ENCODE measurements at places on chromosomes 6 and 20.

GRCh38 chr6:44855562-44856411 is 468.3 kb downstream of the CDC5L start:
- DNase-seq = no peak

DNA sequence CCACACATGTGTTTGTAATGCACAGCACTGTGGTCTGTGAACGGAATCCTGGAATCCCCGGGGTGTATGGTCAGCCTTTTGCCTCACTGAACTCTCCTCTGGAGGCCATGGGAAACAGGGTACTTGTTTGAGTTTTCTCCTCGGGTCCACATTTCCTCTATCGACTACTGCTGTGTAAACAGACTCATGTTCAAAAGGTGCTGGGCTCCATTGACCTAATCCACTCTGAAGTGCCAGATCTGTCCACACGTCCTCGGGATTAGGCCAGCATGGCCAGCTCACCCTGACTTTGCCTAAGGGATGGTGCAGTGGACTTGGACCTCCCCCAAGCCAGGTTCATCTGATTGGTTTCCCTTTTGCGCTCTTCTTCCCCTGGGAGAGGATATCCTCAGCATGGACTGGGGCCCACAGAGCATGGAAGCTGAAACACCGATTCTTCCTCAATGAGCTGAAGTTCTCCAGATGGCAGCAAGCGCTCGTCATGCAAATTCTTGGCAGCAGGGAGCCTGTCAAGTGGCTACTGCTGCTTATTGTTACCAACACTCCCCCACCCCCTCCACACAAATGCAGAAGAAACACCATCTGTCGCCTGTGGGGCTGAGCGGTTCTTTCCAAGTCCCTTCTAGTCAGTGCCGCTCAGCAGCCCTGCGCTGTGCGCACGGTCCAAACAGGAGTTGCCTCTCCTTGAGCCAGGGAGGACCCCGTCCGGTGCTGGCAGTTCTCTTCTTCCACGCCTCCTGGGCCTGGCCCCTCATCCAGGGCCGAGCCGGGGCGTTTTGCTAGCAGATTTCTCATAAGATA is 292.6 kb upstream of the MARCKS start:
- DNase-seq = no peak

GRCh38 chr6:145331066-145331465 is 404.3 kb downstream of the EPM2A start:
- no peak for DNase-seq

DNA sequence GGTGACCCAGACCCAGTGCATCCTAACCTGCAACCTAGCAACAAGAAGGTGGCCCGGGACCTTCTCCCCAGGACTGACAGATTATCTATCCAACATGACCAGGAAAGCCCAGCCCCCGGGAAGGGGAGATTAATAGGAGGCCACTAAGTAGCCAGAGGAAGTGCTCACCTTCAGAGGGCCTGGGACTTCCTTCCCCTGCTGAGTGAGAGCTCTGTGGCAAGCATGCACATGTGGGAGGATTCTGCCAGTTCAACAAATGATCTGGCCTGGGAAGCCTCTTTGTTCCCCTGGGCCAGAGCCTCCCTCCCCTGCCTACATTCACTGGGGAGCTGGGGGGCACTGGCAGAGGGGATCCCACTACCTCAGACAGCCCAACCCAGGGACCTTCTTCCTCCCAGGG is 39.6 kb downstream of the SHLD1 start:
- DNase-seq = no peak

- no peak for DNase-seq
These were observed 556.5 kb downstream of the QKI start for GRCh38 chr6:163970846-163971564.

DNA sequence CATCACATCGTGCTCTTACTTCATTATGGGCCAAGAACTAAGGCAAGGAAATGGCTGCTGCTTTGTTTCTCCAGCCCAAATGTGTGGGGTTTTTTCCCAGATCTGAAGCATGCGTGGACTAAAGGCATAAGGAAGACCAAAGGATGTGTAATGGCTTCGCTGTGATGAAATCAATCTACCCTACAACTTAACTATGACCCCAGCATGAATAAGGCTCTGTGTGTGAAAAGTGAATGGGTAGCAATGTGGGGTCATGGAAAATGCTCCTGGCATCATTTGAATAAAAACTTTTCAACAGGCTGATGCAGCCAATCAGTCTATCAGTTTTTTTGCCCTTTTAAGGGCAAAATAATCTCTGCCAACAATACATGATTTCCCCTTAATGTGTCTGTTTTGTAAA is 50.3 kb upstream of the ISM1 start:
- DNase-seq = no peak

- no peak for DNase-seq
These were observed 1.6 kb downstream of the REM1 start for GRCh38 chr20:31476643-31477215.

- DNase-seq = no peak
These were observed 15.5 kb downstream of the SIM1 start for GRCh38 chr6:100449239-100449691.

DNA sequence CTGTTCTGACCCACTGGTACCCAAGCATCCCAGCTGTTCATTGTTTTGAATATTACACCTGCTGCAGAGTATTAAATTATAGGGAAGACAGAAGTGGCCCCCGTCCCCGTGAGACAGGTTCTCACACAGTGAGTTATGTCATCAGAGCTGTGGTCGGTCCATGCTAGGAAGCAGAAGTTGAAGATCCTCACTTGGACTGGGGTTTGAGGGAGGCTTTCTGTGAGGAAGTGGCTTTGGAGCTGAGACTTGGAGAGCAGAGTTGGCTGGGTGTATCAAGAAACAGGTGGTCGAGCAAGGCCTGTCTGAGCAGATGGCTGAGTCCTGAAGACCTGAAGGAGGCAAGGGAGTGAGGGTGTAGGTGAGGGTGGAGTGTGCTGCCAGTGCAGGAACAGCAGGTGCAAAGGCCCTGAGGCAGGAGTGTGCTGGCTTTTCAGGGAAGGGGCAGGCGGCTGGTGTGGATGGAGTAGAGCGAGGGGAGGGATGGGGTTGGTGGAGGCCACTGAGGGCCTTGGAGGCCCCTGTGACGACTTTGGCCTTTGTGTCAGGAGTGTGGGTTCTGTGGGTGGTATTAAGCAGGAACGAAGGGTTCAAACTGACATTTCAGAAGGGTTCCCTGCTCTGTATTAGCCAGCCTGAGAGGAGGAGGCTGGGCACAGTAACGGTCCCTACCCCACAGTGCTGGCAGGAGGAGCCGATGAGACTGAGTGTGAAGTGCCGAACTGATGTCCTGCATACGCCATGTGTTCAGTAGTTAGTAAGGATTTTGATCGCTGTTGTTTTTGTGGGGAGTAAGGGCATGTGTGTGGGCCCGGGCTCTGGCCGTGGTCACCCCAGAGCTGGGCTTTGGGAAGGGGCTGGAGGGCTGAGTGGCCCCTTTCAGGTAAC is 11.8 kb downstream of the SRC start:
- no peak for DNase-seq

- DNase-seq = no peak
These were observed 22.5 kb upstream of the RNGTT start for GRCh38 chr6:88985901-88986300.

GRCh38 chr20:33793011-33793931 is 17.9 kb upstream of the CHMP4B start:
- no peak for DNase-seq

- DNase-seq = peak; percentile 56
These were observed 59.4 kb downstream of the GFOD1 start for GRCh38 chr6:13427801-13428582.

DNA sequence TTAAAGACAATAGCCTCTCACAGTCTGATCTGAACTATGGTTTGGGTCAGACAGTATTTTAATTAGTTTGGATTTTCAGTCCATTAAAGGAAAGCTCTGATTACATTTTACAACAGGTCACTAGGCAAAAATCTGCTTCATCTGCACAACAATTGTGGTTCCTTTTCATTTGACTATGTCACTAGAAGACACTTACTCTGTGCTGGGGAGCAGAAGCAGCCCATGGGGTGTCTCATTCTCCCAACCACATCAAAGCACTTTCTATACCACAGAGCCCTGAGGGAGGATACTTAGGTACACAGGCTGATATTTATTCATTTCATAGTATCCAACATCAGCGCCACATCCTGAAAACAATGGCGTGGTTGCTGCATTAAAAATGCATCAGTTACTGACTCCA is 36.6 kb upstream of the HDAC2 start:
- no peak for DNase-seq

GRCh38 chr20:41279546-41280225 is 37.8 kb downstream of the ZHX3 start:
- DNase-seq = no peak

- no peak for DNase-seq
These were observed 223.3 kb downstream of the BMP7 start for GRCh38 chr20:57043091-57043490.

DNA sequence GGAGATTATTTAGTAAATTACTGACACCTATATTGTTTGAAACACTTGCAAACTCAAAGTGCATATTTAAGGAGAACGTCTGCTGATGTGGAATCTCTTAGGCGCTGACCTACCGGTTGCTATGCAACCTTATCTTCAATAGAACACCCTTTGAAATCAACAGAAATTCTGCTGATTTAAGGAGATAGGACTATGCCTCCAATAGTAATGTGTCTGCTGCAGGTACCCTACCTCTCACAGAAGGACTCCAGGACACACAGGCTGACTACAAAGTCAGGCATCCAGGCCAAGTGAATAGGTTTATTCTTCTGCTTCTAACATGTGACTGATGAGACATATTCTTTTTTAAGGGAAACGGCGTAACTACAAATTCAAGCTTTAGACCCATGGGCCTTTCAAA is 311.7 kb downstream of the CBLN4 start:
- no peak for DNase-seq

- DNase-seq = no peak
These were observed 177.2 kb upstream of the TAB2 start for GRCh38 chr6:149140137-149140909.

- no peak for DNase-seq
These were observed 420.6 kb upstream of the MMS22L start for GRCh38 chr6:97703661-97704060.

- no peak for DNase-seq
These were observed 18.7 kb upstream of the HDAC2 start for GRCh38 chr6:113989675-113990074.

- DNase-seq = no peak
These were observed 201.6 kb downstream of the ISM1 start for GRCh38 chr20:13422637-13423036.

DNA sequence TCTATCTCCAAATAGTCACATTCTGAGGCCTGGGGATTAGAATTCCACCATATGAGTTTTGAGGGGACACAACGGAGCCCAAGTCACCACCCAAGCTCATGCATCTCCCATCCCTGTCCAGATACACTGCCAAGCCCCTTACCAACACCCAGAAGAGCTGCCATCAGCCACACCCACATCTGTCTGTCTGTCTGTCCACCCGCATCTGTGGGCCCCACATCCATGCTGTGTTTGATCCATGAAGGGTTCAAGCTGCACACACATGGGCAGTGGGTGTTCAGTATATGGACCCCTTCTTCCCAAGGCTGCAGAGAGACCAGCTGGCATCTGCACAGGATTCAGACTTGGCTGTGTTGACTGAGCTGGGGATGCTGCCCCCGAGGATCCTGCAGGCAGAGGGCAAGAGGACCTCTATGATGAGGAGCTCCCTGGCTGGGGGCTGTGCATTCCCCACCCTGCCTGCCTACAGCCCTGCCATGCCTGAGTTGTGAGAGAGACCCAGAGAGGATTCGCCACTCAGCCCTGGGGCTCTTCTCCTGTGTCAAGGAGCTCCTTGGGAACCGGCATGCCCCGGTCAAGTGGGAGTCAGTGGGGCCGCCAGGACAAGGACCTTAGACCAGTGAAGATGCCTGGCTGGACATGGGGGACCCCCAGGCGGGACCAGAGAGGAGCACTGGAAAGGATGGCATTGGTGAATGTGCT is 206.4 kb downstream of the SYNDIG1 start:
- no peak for DNase-seq

DNA sequence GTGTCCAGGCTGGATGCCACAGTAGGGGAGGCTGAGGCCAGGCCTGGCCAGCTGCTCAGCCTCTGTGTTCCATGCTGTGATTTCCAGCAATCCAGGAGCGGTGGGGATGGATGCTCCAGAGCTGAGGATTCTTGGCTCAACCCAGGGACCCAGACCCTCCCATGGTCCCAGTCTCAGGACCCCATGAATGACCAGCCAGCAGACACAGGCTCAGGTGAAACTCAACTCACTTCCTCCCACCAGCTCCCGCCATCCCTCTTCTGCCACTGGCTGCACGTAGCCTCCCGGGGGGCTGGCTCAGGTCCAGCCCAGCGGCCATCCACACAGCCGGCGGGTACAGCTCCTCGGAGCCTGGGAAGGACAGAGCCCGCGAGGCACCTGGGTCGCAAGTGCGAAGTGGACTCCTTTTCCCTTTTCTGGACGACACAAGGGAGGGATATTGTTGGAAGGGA is 54.5 kb upstream of the DACT2 start:
- DNase-seq = no peak

GRCh38 chr6:25324066-25324762 is 45.0 kb downstream of the CARMIL1 start:
- DNase-seq = no peak

- DNase-seq = no peak
These were observed 556.0 kb upstream of the GJE1 start for GRCh38 chr6:141576751-141577150.

DNA sequence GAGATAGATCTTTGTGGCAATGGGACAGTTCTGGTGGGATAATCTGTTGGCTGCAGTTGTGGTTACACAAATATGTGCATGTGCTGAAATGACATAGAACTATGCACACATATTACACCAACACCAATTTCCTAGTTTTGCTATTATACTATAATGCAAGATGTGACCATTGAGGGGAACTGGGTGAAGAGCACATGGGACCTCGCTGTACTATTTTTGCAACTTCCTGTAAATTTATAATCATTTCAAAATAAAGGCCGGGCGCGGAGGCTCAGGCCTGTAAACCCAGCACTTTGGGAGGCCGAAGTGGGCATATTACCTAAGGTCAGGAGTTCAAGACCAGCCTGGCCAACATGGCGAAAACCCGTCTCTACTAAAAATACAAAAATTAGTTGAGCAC is 8.7 kb downstream of the ARMC12 start:
- DNase-seq = no peak

DNA sequence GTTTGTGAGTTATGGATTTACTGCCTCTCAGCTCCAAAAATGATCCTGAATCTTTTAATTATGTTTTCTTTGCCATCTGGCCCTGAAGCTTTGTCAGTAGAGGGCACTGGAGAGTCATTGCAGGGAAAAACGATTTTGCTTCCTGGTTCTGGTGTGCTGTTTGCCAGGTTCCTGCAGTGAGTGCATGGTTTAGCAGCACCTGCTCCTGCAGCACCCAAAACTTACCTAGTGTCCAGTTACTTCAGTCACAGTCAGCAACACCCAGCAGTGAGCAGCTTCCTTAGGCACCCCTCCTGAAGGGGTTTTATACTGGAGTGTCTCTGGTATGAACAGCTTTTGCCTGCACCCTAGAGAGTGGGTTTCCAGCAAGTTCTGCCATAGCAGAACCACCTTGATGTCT is 6.0 kb upstream of the TRIM26 start:
- DNase-seq = no peak

DNA sequence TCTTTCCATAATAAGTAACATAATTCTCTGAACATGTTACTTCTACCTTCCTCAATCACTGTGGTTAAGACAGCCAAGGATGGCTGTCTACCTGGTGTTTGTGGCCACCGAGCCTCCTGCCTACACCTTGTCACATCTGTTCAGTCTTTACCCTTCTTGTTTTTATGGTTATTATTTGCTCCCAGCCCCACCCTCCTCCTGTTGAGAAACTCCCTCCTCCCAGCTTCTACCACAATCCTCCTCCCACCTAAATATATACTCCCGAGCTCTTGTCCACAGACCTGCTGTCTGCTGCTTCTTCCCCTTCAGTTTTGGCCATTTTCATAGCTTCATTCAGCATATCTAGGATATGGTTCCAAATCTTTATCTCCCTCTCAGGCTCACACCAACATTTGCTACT is 35.7 kb upstream of the GABRR1 start:
- DNase-seq = no peak

- no peak for DNase-seq
These were observed 8.5 kb upstream of the MRS2 start for GRCh38 chr6:24394061-24394779.

Measured in stimulated activated CD8-positive, alpha-beta memory T cell treated with anti-CD3 and anti-CD28 coated beads, Interleukin-4, amount 100 ng/mL, for 1 hour (primary cell).